HEK293T (cell line): ENCODE measurements at places on chromosomes 5 and 9.

- peak; percentile 39 for DNase-seq
These were observed 173.7 kb upstream of the POU5F2 start for GRCh38 chr5:93915142-93915553.

DNA sequence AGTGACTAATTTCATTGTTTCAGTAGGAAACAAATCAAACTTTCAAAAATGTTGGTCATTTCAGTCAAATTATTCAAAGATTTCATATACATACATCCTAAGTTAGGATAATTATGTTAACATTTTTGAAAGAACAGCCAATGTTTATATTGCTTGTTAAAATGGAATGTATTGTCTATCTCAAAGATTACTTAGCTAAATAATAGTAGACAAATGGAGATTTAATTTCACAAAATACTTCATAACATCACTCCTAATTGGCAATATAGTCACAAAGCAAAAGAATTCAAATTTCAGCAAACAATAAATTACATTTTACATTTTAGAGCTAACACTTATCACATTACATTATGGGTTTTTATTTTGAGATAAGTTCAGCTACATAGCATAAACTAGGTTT, 25.4 kb downstream of the STARD4 start:
- DNase-seq = no peak

DNA sequence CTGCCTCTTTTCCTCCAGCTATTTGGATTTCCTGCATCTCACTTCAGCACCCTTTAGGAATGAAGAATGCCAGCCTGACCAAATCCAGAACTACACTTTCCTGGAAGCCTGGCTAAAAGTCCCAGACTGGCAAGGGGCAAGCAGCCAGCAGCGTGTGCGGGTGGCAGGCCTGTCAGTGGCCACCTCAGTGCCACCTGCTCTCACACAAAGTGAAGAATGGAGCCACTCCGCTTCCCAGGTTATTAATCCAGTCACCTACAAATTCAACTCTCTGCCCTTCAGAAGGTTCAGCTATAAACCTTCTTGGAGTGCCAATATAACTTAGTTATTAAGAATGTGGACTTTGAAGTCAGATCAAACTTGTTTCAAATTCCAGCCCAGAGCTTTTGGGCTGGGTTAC, 6.7 kb upstream of the ALDOB start:
- DNase-seq = no peak

DNA sequence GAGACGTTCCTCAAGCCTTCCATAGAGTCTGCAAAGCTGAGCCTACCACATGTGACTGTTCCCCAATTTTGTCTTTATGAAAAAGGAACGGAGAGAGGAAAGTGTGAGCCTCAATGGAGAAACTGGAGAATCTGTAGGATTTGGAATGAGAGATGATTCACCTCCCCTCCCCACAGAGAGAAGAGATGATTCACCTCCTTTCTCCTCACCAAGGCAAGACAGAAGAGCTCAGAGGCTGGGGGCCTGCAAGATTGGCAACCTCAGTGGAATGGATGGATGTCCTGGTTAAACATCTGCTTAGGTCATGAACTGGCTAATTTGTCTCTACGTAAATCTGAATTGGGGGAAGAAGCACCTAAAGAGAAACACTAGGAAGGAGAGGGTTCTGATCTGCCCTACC, 17.0 kb upstream of the MOCS2 start:
- DNase-seq = no peak

GRCh38 chr5:30436691-30437090, 756.8 kb upstream of the CDH6 start:
- DNase-seq = no peak

DNA sequence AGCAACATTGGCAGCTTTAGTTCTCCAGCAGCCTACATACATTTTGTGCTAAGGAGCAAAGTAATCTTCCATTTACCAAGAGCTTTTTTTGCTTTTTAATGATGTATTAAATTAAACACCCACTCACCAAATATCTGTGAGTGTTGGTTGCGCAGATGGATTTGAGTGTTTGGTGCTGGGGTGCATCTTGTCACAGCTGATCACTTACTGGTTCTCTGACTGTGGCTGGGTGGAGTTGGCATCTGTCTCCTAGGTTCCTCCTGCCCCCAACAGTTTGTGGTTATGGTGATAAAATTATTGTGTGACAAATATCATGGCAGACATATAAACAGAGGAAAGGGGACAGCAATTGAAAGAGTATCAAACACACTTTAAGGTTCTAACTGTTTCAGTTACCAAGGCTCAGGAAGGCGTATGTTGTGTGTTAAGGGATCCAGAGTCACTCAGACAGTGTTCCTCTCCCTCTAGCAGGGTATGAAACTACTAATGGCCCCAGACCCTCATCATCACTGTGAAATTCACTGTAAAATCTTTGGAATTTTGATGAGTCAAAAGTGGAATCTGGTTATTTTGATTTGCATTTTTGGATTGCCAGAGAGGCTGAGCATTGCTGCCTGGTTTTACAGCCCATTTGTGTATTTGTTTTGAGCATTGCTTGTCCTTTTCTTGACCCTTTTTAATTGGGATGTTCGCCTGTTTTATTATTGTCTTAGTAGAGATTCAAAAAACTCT, 81.7 kb downstream of the PDE8B start:
- no peak for DNase-seq

DNA sequence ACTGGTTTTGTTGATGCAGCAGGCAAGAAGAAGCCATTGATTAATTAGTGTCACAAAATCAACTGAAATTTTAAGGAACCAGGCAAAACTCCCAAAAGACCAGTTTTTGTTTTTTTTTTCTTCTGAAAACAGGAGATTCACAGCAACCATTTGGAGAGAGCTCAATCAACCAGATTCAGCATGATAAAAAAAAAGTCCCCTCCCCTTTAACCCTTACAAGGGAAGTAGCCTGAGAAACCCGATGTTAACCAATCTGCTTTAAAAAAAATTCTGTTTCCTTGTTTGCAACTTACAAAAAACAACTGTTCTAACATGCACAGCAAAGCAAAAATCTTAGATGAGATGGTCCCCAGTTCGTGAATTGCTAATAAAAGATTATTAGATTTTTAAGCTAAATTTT, 59.7 kb downstream of the HMHB1 start:
- DNase-seq = no peak

DNA sequence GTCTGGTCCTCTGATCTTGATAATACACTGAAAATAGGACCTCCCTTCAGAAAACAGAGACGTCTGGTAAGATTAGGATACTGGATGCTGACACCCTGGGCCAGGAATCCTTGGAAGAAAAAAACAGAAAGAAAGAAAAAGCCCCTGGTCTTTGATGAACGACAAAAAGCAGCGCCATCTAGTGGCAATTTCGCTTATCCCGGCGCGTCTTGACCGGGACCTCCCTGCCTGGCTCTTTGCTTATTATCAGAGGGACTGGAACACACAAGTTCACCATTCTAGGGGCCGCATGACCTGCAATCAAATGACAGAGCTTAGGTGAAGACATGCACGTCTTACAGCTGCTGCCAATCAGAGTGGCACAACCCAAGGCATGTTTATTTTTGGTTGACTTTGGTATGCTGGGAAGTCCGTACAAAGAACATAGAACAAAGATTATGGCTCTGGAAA, 114.9 kb upstream of the NFIB start:
- DNase-seq = peak; percentile 47

- DNase-seq = no peak
These were observed 181.9 kb upstream of the MSX2 start for GRCh38 chr5:174542471-174542870.

DNA sequence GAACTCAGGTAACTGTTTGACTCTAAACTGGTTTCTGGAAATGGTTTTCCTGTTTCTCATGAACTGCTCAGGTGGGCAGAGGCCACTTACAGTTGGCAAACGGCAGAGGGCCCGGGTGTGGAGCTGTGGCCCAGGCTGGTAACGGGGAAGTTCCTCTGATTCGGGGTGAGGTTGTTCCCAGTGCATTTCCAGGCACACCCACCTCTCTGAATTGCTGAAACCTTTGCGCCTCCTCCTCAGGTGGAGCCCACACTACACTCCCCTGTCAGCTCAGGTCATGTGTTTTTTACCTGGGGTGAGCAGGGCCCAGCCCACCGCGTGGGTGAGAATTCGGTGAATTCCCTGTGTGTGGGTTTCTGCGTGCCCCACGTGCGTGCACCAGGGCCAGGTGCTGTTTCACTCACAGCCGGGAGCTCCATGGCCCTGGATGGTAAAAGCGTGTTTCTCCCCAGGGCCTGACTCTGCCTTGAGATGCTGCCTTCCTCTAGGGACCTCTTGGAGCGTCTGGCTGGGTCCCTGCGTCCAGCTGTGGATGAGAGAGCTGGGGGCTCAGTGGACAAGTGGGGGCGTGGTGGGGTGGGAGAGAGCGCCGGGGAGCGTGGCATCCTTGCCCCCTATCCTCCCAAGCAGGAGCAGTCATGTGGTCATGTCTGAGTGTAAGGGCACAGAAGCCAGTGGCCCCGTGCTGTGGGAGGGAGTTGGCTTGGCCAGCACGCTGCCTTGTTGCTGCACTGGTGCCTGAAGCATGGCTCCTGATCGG, 33.5 kb upstream of the LPCAT1 start:
- no peak for DNase-seq

- no peak for DNase-seq
These were observed 356.2 kb upstream of the NUDT12 start for GRCh38 chr5:103918668-103919367.

DNA sequence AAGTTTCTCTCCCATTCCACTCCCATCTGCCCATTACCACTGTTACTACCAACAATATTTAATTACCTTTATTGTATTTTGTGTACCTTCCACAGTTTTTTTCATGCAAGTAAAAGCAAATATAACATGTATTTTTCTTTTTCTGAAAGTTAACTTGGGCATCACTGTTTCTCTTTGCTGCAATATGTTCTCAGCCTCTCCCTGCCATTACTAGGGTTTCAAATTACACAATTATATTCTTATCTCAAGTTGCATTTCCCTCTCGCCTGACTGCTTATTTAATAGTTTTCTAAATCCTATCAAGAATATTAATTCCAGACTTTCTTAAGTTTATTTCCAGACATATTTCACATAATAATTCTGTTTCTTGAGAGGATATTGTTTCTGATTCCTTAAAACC, 46.9 kb upstream of the GAS1 start:
- DNase-seq = no peak

- DNase-seq = no peak
These were observed 535.7 kb upstream of the ACO1 start for GRCh38 chr9:31848505-31849285.

DNA sequence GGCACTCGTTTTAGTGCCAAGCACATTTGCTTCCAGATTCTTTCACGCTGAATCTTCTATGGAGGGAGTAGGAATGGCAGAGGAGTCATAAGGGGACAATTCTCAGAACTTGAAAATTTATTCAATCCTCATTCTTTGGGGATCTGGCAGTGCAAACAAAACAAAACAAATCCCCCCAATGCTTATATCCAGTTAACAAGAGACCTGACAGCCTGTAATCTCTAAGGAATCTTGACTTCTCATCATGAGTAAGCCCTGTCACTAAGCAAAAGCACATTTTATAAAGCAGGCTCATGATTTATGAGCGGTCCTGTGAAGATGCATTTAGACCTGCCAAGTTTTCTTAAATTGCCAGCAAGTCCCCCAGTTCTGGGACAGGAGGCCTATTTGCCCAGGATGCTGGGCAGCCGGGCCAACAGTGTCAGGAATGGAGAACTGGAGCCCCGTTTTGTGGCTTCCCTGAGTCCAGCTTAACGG, 513.9 kb downstream of the CTNND2 start:
- DNase-seq = no peak

DNA sequence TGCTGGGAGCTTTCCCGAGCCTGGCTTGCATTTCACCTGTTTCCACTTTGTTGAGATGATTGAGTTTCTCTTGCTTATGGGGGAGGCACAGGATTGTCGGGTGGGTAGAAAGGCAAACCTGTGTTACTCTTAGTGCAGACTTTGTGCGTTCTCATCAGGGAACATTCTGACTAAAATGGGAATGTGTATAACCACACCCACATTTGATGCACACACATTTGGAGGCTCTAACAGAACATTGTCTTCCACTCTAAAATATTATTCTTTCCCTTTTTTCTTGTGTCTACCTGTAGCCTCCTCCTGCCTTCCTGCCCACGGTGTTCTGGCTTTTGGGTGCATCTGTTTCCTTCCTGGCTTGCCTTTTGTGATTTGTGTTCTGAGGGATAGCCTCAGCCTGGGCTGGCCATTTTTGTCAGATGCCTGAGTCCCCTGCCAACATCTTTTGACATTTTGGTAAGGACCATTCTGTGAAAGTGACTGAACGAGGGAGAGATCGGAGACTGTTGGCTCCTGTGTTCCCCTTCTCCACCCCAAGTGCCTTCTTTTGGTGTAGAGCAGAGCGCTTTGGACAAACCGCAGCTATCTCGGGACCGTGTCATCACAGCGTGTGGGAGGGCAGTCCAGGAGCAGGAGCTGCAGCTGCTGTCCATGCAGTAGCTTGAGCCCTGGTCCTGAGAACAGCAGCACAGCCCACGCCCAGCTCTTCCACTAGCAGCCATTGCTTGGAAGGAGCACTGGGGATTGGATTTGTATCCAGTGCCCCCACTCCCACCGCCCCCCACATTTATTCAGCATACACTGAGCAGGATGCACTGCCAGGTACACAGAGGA, 101.4 kb downstream of the ARHGAP26 start:
- no peak for DNase-seq

- no peak for DNase-seq
These were observed 37.2 kb upstream of the S1PR3 start for GRCh38 chr9:88954066-88954465.

DNA sequence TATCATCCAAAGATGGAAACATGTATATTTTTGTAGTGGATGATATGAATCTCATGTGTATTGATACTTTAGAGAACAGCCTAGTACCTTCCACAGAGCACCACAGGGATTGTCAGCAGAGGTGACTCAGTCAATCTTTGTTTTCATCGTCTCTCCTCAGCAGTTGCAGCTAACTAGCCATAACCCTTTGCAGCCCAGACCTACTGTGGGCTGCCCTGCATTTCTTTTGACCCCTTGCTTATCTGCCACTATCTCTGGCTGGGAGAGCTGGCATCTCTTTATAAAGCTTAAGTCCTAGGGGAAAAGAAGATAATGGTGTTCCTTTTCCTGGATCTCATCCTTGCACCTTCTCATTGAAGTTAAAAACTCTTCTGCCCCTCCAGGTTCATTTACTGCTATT, 28.7 kb downstream of the HMGCR start:
- no peak for DNase-seq

GRCh38 chr9:14343261-14344031, 29.5 kb upstream of the NFIB start:
- no peak for DNase-seq

- no peak for DNase-seq
These were observed 104.0 kb downstream of the COL23A1 start for GRCh38 chr5:178486239-178486641.

DNA sequence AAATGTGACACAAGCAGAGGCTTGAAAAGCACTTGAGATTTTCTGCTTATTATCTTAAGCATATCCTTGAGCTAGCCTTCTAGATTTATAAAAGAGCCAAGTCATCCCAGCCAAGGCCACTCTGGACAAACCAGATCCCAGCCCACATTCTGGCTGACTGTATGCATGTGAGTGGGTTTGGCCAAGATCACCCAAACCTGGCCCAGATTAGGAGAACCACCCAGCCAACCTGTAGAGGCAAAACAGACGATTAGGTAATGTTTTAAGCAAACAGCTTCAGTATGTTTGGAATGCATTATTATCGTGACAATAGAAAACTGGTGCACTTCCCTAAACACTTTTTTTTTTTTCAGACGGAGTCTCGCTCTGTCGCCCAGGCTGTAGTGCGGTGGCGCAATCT, 151.9 kb downstream of the SPATA31D1 start:
- no peak for DNase-seq
